ENCODE measurements at places on chromosomes 4 and X.

- no peak for DNase-seq
These were observed 3.5 kb downstream of the GUCY1B1 start for GRCh38 chr4:155762334-155762733.

GRCh38 chr4:139084804-139085093 lies 69.2 kb downstream of the NOCT start:
- no peak for DNase-seq

- DNase-seq, result no peak
These were observed 236.6 kb downstream of the DCHS2 start for GRCh38 chr4:154254999-154255398.

- DNase-seq, result no peak
These were observed 367.2 kb downstream of the BMPR1B start for GRCh38 chr4:95124906-95125504.

DNA sequence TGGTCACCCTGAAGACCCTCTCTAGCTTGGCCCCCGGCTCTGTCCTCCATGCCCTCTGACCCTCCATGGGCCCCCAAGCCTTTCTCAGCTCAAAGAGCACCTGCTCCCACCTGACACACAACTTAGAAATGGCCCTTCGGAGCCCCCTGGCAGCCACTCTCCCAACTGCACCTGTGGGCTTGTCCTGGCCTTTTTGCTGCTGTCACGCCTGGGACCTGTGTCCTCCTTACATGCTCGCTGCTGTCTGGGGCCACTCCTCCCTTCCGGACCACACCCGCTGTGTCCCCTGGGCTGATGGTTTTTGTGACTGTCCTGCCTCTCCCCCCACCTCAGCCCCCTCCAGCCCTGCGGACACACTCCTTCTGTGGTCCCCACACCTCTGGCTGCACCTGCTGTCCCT lies 106.2 kb upstream of the AFAP1 start:
- no peak for DNase-seq

GRCh38 chr4:79030973-79031372 lies 91.7 kb upstream of the PAQR3 start:
- DNase-seq, result no peak

DNA sequence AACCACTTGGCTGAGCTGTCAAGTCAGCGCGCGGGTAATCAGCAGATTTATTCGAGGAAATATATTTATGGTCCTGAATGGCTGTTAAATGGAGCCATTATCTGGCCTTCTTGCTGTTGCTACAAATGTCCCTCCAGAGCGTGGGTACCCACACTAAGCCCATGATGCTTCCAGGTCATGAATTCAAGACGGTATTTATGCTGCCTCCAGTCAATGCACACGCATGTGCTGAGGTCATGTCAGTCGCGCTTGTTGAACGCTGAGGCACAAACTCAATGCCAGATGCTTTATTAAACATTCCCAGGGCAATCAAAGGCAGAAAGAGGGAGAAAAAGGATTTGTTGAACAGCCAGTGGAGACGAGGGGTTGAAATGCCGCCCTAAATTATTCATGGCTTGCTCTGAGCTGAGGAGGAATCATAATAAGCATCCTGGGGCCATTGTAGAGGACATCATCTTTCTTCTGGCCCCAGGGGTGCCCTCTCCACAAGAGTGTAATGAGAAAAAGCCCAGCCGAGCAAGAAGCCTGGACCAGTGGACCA lies 36.1 kb upstream of the CLDN24 start:
- no peak for DNase-seq

DNA sequence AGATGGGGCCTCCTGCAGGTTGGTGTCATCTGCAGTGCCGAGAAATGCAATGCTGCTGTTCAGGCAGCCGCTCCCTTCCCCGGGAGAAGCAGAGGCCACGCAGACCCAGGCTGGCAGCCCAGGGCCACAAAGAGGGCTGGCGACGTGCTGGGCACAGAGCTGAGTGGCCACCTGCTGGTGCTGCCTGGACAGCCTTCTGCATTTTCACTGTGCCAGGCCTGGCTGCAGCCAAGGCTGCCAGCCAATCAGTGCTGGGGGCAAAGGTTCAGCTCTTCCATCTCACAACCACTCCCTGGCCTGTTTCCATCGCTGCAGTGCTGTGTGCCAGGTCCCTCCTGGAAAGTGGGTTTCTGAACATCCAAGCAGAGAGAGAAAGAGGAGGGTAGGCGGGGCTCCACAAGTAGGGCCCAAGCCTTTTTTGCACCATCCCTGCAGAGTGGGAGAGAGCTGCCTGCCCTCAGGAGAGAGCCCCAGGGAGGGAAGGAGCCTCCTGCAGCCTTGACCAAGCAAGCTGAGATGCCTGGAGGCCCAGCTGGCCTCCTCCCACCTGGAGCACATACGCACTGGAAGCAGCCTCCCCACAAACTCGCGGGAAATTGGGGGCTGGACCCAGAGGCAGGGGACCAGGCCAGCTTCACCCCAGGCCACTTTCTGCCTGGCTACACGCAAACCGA lies 20.1 kb downstream of the ADRA2C start:
- DNase-seq, result no peak

DNA sequence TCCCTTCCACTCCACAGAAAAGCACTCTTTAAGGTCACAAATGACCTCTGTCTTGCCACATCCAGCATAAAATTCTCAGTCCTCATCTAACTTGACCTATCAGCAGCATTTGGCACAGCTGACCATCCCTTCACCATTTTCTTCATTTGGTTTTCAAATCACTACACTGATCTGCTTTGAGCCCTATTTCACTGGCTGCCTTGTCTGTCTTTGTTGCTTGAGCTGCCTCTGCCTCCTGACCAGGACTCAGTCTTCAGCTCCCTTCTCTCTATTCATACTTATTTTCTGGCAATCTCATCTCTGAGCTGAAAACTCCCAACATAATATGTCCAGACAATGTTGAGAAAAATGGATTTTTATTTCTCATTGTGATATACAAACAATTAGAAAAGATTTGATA lies 27.7 kb upstream of the PDE5A start:
- no peak for DNase-seq

Data from left forelimb (tissue), 1 donor.